ENCODE measurements at places on chromosomes 3 and 15. TPM values are rescaled to one million over a fixed set of nuclear protein-coding genes. Genes with fewer than 3 reads are reported as not detected.

Gene SHC4
- total RNA-seq = 13.8 TPM

Gene LYZL4
- total RNA-seq = not detected

Gene ATP8B4
- total RNA-seq = 16.8 TPM

Gene CPN2
- total RNA-seq = not detected

Gene SLC6A11
- not detected for total RNA-seq

Gene LRRC15
- total RNA-seq = not detected

Gene KNG1
- total RNA-seq = not detected

Gene ACTRT3
- total RNA-seq = 2.7 TPM

GRCh38 chr3:187987924-187988323 lies 166.0 kb upstream of the LPP start:
- no peak for DNase-seq

DNA sequence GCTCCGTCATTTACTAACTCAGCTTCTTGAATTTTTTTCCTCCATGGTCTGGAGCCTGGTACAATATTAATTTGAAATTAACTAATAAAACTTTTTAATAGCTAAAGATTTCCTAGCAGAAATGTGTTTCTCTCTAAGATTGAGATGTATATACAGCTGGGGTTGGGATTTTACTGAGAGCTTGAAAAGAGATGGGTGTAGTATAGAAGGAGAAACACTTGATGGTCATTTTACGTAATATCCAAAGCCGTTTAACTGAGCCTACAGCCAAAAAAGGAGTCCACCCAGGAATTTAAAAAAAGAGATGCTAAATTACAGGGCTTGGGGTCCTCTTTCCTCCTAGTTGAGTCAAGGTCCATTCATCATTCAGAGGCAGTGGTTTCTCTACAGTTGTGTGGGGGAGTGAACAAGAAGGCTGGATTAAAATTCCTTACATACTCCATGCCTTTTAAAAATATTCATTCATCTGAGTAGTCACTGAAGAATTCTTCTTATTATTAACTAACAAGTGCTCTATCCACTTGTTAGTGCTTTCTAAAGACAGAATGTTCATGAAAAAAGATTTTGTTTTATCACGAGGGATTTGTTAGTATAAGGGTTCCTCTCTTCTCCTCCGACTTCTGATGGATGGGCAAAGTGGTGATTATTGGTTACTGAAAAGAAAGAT lies 255.3 kb upstream of the IL12A start:
- no peak for DNase-seq

DNA sequence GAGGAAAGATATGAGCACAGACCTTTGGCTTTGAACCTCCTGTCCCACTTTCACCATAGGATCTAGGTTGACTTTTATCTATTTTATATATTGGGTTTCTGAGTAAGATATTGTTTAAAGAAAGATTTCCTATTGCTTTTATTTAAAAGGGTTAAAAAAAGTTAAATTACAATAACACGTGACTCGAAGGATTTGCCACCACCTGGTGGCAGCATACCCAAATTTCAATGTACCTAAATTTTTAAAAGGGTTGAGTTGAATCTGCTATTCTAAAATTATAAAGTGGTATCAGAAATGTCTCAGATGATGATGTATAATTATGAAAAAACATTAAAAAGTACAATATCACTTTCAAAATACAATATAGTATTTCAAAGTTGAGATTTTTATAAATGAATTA lies 368.4 kb downstream of the MECOM start:
- no peak for DNase-seq

GRCh38 chr15:31502541-31503229 lies 176.1 kb downstream of the KLF13 start:
- DNase-seq = no peak

DNA sequence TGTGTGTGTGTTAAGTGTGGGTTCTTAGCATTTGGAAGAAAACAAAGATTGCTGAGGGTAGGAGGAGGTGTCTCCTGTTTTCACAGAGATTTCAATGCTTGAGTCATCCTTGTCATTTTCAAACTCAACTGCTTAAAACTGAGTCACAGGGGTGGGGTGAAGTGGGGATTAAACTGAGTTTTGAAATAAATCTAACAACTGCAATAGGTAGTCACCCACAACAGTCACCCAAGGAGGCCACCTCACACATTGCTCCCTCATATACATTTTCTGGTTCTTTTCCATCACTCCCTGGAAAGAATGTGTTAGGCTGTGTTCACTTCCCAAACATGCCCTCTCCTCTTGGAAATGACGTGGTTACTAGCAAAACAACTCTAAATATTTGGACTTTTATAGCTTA lies 187.7 kb upstream of the CMC1 start:
- no peak for DNase-seq

DNA sequence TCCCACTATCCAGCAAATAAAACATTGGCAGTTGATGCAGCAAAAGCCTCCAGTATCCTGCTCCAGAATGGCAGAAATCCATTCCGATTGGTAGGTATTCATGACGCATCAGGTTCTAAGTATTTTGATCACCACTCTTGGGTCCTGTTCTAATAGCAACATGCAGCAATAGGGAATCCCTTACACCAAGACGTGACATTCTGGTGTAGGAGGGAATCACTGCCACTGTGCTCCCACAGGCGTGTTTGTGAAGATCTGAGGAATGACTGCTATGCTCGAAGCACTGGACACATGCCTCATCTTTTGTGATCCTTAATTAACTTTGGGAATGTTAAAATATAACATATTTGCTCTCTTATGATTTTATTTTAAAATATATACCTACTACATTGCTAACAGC lies 552.9 kb downstream of the MECOM start:
- no peak for DNase-seq

- DNase-seq = no peak
Measured at GRCh38 chr15:96042734-96043224, 287.7 kb upstream of the NR2F2 start.

DNA sequence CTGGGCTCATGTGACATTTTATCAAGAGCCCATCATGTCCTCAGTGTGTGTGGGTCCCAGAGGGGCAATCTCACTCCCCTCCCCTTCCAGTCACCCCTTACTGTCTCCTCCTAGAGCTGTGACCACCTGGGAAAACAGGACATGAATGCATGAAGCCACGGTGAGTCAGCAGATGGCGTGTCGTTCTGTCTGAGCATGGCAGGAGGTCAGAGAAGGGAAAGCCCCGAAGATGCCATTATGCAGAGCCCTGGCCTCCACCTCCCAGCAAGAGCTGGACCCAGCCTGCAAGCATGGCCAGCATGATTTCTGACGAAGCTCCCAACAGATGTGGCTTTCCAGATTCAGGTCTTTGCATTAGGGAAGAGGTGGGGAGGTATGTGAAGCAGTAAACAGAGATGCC lies 118.5 kb downstream of the TLE3 start:
- DNase-seq = no peak

- DNase-seq = no peak
Measured at GRCh38 chr3:160069986-160070385, 81.4 kb downstream of the IL12A start.

DNA sequence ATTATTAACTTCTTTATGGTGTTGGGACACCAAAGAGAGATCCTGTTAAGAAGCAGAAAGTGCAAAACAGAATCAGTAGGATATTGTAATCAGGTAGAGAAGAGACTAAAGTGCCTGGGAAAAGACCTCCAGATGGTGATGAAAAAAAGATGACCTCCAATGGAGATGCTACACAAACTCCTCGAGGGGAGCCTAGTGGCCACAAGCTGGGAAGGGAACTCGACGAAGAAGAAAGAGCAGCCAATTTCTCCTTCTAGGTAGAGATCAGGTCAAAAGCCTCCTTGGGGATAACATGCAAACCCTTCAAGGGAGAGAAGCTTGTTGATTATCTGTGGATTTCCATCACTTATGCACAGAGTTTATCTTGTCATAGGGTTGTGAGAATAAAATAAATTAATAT lies 647.6 kb downstream of the ROBO2 start:
- DNase-seq = no peak

GRCh38 chr3:171620825-171621434 lies 160.7 kb upstream of the TNIK start:
- no peak for DNase-seq

- DNase-seq = no peak
Measured at GRCh38 chr3:186509423-186509822, 34.8 kb downstream of the CRYGS start.

DNA sequence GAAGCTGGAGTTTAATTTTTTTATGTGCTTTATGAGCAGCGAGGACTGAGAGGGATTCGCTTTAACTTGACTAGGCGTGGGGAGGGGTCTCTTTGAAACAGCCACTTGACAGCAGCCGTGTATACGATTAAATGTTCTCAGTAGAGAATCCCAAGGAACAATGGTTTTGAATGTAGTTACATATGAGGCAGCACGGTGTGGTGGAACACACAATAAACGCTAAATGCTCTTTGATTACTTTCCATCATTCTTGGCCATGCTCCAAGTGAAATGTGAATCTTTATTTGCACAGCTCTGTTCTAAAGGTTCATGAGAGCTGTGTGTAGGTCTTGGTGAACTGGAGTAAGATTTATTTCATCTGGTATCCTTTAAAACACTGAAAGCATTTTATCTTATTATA lies 251.4 kb upstream of the TGFBR2 start:
- DNase-seq = no peak

- no peak for DNase-seq
Measured at GRCh38 chr15:66789029-66790025, 87.3 kb downstream of the SMAD6 start.

DNA sequence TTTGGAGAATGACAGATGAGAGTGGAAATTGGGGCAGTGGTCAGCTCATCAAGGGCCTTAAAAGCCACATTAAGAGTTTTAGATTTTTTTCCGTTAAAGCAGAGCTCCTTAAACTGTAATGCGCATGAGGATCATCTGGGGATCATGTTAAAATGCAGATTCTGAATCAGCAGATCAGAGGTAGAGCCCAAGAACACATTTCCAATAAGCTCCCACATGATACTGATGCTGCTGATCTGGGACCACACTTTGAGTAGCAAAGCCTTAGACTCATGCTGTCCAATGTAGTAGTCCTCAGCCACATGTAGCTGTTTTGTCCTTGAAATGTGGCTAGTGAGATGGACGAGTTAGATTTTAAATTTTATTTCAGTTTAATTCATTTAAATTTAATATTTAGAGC lies 26.3 kb upstream of the POMGNT2 start:
- no peak for DNase-seq

GRCh38 chr3:176522436-176522835 lies 674.8 kb downstream of the TBL1XR1 start:
- DNase-seq = no peak

DNA sequence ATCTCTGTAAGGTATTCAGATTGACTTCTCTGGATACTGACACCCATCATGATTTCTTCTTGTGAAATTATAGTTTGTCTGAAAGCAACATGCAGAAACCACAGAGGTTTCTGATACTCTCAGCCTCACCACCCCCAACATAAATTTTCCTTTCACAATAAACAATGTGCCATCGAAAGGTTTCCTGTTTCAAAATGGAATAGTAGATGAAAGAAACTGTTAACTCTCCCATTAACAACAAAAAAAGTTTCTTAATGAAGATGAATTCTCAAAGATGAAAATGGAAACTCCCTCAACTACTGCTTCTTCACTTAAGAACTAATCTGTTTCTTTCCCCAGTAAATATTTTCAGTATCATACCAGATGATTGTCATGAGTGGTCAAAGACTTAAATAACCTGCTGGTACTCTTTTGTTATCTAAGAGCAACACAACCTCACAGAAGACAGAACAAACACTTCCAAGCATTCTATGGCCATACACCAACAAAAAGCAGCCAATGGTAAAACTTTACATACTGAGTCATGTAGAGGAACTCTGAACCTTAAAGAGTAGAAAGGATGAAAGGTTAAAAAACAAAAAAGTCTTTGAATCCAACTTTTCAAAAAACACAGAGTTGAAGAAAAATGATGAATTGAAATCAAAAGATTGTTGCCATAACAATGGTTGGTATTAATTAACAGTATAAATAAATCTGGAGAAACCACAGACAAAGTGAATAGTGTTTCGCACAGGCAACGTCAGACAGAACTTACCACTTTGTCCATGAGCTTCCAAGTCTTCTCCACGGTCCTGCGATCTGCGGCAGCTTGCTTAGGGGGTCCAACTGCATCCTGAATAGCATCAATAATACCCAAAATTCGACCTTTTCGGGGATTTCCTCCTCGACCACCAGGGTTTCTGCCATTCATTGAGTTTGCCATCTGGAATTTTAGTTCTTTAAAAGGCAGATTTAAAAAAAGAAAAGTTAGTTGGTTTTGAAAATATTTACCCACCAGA lies 1.9 kb downstream of the CBLB start:
- DNase-seq = no peak

GRCh38 chr3:102510663-102511062 lies 75.8 kb downstream of the ZPLD1 start:
- no peak for DNase-seq

GRCh38 chr15:42070976-42071350 lies 23.4 kb downstream of the PLA2G4D start:
- DNase-seq = no peak

DNA sequence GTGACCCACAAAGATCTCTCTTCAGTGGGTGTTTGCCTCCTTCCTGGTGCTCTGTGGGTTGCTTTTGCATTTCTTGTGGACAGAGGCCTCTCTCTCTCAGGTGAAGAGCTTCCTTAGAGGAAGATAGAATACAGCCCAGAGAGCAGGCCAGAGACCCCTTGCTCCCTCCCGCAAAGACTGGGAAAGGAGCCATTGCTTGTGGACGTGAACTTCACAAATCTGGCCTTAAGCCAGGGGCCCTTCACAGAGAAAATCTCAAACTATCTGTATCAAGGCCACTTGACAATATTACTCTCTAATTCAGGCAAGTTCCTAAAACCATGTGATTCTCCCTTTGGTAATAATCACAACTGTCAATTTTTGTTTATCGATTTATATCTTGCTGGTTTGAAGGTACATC lies 30.4 kb upstream of the CLK3 start:
- DNase-seq = no peak

GRCh38 chr3:127209840-127210653 lies 17.1 kb downstream of the PRR23E start:
- no peak for DNase-seq

- DNase-seq = no peak
Measured at GRCh38 chr3:23203708-23204330, 692 bp downstream of the UBE2E2 start.
